ENCODE measurements at places on chromosomes 1 and 21. TPM values are rescaled to one million over a fixed set of nuclear protein-coding genes. Genes with fewer than 3 reads are reported as not detected.

KLHDC8A gene
- polyA plus RNA-seq = 2.4 TPM

DNA sequence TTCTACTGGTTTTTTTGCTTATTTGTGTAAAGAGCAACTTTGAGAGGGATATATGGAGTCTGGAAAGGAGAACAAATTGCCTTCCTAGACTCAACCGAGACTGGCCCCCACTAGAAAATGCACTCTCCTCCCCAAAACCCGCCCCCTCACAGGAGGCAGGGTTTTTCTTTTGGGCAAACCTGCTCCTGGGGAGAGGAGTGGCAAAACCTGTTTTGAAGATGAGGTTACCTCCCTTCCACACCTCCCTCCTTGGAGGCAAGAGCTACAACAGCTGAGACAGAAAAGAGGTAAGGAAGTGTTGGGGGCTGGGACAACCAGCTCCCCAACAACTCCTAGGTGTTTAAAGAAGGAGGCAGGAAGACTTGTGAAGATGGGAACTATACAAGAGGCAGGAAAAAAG, at the start of gene BNIPL:
Gene BNIPL, plus strand, starts transcription at position 231 of the 400 bp plus-strand sequence. Its CDS starts 140 bp downstream, at position 371.
- no peak for DNase-seq

TSPAN2 gene
- 39.1 TPM for polyA plus RNA-seq

GUCA2A gene
- polyA plus RNA-seq = not detected

Measured in right renal pelvis (tissue), 4 donors.